ENCODE measurements at places on chromosomes 2 and 18. TPM values are rescaled to one million over a fixed set of nuclear protein-coding genes. Genes with fewer than 3 reads are reported as not detected.

VWC2L gene
- not detected for total RNA-seq

DNA sequence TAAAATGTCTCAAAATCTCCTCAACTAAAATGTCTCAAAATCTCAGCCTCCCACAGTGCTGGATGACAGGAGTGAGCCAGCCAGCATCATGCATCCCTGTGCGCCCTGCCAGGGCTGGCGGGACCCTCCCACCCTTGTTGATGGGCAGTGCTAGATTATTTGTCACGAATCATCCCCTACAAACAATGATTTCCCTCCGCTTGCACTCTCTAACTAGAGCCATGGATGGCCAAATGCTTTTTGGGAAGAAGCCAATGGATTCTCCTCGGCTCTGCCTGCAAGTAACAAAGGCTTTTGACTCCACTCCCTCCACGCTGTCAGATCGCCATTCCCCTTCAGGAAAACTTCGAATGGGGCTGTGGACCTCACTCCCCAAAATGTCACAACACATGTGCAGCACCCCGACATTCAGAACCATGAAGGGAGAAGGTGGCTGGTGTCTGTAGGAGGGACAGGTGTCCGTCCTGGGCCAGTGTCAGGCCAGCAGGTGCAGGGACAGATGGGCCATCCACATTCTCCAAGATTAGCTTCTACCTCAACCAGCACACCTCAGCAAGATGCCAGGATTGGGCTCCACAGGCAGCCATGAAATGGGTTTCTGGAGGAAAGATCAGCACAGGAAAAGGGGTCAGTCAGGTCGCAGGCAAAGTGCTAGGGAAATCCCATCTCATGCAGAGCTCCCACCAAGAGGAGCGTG, 11.5 kb downstream of the AMER3 start:
- DNase-seq: no peak

CIDEA gene
- total RNA-seq: not detected

- DNase-seq: no peak
Measured at GRCh38 chr2:119943058-119943457, 69.8 kb upstream of the EPB41L5 start.

WDCP gene
- total RNA-seq: 14.3 TPM

REG1B gene
- total RNA-seq: not detected

DNA sequence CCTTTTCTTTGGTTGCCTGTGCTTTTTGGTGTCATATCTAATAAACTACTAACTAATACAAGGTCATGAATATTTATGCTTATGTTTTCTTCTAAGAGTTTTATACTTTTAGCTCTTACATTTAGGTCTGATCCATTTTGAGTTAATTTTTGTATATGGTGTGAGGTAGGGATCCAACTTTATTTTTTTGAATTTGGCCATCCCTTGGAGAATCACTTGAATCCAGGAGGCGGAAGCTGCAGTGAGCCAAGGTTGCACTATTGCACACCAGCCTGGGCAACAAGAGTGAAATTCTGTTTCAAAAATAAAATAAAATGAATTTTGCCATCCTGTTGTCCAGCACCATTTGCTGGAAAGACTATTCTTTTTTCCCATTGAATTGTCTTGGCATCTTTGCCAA, 8.6 kb upstream of the HPCAL1 start:
- DNase-seq: no peak

SCYGR4 gene
- total RNA-seq: not detected

B4GALT6 gene
- not detected for total RNA-seq

GRCh38 chr18:61502472-61502871, 169.2 kb downstream of the CDH20 start:
- DNase-seq: peak; percentile 52

Data from LHCN-M2 (cell line).